ENCODE measurements at places on chromosomes 4 and X.

- no peak for DNase-seq
Measured at GRCh38 chr4:158189422-158189821, 16.6 kb upstream of the GASK1B start.

GRCh38 chr4:183012879-183013729, 86.0 kb upstream of the WWC2 start:
- no peak for DNase-seq

- DNase-seq: no peak
Measured at GRCh38 chr4:80446664-80447063, 111.1 kb downstream of the CFAP299 start.

DNA sequence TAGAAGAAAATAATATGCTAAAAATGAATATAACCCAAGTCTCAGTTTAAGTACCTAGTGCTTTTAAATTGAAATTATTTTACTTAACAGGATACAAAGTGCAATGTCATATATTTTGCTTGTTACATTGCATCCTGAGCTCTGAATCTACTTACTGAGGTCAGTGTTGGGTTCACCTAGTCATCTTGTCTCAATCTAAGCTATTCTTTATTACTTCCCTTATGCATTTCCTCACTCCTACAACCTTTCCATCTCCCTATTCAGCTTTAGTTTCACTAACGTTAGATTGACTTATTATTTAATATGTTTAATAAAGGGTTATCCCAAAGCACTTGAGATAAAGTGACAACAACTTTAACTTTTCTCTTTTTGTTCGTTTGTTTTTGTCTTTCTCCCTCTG, 483.7 kb downstream of the FSTL5 start:
- DNase-seq: no peak

DNA sequence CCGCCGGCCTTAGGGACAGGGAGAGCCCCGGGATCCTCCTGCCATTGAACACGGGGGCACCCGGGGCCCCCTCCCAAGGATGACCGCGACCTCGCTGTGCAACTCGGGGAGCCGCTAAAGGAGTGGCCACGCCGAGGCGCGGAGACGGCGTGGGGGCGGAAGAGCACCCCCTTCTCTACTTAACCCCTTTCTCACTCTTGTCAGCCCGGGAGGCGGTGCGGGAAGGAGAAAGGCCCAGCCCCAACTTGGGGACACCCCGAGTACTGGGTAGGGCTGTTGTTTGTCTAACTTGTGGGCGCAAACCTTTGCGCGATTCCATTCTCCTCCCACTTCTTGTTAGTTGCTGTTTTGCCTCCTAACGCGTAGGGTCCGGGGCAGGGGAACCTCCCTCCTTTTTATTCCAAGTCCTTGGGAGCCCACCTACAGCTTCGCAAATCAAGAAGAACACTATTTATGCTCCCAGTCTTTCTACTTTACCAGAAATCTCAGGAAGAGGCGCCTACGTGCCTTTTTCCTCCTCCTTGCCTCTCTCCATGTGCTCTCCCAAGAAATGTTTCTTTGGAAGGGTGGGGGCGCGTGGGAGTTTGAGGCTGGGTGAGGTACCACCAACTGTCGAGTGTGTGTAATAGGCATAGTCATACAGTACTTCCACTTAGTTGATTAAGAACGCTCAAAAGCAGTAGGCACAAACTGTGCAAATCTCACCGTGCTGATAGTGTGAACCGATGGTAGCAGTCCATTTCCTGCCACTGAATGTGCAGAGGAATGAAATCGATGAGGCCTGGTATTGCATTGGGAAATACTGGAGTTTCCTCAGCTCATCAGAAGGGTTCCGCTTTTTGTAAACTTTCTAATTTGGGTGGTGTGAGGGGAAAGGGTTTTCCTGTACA, 813 bp downstream of the DIAPH2 start:
- DNase-seq: peak; percentile 86

DNA sequence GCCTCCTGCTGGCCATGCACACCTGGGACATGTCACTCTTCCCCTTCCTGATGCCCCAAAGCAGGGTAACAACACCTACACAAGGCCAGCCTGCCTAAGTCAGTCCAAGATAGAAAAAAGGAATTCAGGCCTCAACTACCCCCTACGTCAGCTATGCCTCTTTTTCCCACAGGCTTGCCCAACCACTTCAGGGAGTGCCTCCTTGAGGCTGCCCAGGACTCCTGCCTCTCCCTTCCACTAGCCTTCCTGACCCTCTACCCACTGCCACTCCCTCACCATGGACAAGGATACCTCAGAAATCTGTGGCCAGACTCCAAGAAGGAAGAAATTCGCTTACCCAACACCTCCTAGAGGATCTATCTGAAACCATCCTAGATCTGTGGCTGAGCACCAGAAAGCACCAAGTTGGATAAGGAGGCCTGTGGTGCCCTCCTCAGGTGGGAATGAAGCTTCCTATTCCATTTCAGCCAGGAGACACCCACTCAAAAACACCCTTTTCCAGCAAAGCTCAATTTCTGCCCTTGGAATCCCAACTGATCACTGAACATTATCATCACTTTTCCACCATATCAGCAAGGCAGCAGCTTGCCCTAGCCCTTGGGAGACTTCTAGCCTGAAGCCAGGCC, 1.8 kb downstream of the KDM5C start:
- peak; percentile 21 for DNase-seq

DNA sequence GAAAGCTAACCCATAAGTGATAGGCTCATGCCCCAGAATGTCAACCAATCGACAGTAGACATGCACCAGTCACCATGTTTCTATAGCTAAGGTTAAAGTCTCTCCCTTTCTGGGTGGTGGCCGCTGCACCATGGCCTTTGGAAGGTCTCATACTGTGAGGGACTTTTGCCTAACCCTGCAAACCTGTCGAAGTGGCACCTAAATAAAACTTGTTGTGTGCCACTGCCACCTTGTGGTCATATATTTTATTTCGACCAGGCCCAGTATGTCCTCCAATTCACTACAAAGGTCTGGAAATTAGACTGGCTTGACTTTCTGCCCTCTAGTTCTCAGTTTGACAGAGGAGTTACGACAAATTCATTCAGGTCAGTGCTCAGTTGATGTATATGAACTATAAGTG, 163.1 kb downstream of the SMARCA1 start:
- DNase-seq: peak; percentile 82

DNA sequence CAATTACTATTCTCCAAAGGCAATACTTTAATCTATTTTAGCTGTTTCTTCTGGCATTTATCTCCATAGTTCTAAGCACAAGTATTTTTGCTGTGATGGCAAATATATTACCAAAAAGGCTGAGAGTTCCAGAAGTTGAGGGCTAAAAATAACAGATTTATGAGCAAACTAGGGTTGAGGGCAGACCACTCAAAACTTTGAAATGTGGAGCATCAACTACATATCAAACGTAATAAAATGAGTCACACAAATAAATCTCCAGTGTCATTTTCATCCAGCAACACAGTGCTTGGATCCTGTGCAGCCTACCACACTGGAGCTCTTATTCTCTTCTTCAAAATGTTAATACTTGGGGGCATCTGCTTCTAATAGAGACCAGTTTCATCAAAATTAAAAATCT, 163.9 kb downstream of the HS3ST1 start:
- DNase-seq: no peak

GRCh38 chrX:14675500-14675899, 146.2 kb downstream of the GLRA2 start:
- no peak for DNase-seq

DNA sequence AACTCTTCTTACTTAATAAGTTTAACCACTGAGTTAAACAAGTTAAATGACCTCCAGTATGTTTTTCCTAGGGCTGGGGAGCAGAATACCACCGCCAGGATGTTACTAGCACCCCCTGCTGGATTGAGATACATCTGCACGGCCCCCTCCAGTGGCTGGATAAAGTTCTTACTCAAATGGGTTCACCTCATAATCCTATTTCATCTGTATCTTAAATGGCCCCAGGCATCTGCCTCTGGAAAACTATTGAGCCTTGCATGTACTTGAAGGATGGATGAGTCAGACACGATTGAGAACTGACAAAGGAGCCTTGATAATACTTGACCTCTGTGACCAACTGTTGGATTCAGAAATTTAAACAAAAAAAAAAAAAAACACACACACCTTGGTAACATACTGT, 61.5 kb upstream of the MMAA start:
- peak; percentile 71 for DNase-seq

GRCh38 chrX:130874751-130875150, 28.3 kb downstream of the ENOX2 start:
- DNase-seq: no peak

GRCh38 chr4:3215256-3215655, 33.7 kb upstream of the MSANTD1 start:
- DNase-seq: no peak

GRCh38 chr4:74320559-74321118, 12.4 kb downstream of the EPGN start:
- DNase-seq: peak; percentile 73

DNA sequence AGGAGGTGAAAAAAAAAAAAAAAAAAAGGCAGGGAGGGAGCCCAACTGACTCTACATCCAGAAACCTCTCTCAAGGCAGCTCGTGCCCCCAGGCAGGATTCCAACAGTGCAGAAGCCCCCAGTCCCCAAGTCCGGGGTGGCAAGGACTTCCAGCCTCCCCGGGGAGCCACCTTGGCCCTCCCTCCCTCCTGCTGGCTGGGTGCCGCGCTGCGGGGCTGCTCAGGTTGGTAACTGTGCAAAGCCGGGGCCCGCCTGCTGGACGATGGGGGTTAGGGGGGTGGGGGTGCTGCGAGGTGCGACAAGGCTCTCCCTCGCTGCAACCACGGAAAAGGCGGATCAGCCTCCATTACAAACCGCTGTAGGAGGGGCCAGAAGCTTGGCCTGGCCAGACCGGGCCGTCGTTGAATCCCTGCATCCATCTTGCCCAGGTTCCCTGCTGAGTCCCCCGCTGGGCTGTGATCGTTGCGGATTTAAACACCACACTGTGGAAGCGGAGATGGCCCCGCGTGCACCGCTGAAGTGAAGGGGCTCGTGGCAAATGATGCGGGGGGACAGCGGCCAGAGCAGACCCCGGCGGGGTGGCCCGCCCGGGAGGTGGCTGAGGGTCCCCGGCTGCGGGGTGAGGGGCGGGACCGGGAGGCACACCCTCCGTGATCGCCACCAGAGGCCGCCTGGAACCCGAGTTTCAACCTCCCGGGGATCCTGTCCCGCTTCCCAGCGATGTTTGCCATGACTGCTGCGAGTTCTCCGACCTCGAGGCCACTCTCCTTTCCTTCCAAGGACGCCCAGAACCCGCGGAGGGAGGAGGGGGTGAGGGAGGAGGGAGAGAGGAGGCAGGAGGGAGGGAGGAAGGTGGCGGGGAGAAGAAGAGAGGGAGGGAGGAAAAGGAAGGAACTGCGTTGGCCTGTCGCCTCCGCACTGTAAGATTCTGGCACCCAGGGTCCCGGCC, 58.0 kb upstream of the DDX3X start:
- peak; percentile 77 for DNase-seq

DNA sequence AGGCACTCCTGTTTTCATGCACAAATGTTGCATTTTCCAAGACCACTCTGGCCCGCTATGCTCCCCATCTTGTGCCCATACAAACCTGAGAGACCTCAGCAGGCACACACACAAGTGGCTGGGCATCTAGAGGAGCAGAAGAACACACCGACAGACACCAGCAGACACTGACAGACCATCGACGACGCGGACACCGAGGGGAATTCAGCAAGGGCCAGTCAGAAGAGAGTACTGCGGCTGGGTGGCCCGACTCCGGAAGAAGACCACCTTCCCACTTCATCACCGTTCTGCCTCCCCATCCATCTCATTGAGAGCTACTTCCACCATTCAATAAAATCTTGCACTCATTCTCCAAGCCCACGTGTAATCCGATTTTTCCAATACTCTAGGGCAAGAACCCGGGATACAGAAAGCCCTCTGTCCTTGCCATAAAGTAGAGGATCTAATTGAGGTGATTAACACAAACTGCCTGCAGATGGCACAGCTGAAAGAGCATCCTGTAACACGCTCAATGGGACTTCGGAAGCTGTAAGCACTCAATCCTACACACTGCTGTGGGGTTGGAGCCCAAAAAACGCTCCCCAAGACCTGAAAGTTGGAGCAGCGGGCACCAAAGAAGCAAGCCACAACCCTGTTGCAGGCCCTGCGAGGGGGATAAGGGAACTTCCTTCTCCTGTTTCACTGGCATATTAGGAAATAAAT, 780.9 kb downstream of the ARAP2 start:
- no peak for DNase-seq

DNA sequence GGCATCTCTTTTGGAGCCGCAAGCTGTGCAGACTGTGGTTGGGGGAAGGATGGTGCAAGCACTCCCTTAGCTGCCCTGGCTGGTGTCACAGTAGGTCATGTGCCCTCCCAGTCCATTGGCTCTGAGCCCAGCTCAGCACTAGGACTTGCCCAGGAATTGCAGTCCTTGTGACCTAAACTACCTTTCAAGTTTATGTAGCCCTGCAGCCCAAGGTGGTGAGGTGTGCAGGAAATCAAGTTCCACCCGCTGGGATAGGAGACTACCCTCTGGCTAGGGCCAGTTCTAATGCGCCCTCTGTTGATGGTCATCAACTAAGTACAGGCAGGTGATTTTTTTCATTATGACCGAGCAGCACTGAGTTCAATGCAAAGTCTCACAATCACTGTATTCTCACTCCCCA, 335.2 kb downstream of the UBE2NL start:
- no peak for DNase-seq

DNA sequence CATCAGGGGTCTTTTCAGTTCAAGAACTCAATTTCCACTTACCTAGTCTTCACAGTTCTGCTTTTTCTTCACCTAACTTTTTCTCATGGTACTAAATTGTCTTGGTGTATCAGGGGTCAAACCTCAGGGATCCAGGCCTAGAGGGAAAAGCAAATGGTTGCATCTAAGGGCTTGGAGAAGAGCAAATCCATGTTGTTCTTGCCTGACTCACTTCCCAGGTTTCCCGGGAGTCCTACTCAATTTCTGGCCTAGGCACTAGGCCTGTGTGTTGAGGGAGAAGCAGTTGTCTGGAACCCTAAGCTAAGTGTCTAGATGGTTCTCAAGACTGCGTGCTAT, 191.9 kb upstream of the STK26 start:
- DNase-seq: no peak

GRCh38 chr4:89024051-89024675, 32.8 kb downstream of the FAM13A start:
- peak; percentile 84 for DNase-seq

GRCh38 chr4:43680421-43680820, 768.2 kb downstream of the KCTD8 start:
- peak; percentile 11 for DNase-seq

- no peak for DNase-seq
Measured at GRCh38 chr4:142091691-142092182, 455.4 kb downstream of the IL15 start.

- DNase-seq: no peak
Measured at GRCh38 chr4:113365377-113365776, 315.9 kb downstream of the ANK2 start.

DNA sequence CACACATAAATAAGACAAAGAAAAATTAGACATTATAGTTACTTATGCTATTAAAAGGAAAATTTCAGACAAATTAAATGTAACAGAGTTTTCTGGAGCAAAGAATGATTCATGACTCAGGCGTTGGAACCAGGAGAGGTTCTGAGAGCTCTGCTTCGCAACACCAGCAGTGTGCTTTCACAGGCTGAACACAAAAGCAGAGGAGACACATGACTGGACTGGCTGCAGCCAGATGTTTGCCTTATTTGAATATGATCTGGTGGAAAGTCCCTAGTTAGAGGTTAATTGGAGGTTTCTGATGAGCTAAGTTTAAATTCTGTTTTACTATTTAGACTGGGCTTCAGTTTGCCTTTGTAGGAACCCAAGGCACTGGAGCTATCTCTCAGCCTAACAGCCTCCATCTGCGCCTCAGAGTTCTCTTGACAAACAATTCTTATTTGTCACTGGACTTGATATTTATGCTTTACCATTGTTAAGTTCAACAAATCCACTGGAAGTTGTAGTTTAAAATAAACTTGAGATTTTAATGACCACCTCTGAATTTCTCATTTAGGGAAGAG, 16.2 kb downstream of the BOD1L1 start:
- no peak for DNase-seq

Measured in KBM-7 (cell line).